Forelimb muscle (tissue), 1 donor: ENCODE measurements at places on chromosomes 6 and 20.

- no peak for DNase-seq
Observed at GRCh38 chr6:92930171-92930570, 489.2 kb downstream of the EPHA7 start.

GRCh38 chr6:127118298-127119101 is at the start of gene RSPO3:
Gene RSPO3 (plus strand): TSS chr6:127118671. CDS start chr6:127119193, 522 bp downstream.
- DNase-seq, result peak; percentile 48

DNA sequence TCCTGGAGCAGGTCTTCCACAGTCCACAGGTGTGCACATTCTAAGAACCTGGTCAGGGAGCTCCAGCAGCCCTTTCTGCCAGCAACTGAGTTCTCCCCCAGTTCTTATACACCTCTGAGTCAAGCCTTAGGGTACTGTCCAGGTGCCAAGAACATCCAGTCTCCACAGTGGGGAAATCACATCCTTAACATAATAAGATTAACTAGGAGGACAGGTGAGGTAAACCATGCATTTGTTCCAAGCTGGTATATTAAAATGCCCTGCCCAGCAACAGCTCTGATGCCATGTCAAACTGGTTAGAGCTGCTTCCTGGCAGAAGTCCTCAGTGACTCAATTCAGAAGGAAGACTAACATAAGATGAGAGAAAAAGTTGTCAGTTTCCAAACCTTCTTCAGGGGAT is 303.9 kb upstream of the SGK1 start:
- DNase-seq, result no peak

GRCh38 chr6:34955442-34955841 is 66.4 kb downstream of the ANKS1A start:
- no peak for DNase-seq

DNA sequence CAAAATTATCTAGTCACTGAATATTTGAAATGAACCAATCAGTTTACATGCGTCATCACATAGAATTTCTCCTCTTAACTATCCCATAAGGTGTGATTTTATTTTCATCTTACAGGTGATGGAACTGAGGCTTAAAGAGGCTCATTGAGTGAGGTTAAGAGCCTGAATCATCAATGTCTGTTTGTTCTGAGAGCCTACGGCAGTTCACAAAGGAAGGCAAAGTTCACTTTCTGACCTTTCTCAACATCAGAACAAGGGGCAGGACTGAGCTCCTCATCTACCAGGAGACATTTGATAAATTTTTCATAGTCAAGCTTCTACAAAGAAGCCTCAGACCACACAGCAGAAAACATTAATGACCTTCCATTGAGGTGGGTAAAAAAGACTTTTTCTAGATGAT is 54.9 kb upstream of the OLIG3 start:
- no peak for DNase-seq

GRCh38 chr6:165506657-165507056 is 156.4 kb downstream of the PDE10A start:
- DNase-seq, result no peak

- no peak for DNase-seq
Observed at GRCh38 chr6:13528232-13528631, 40.8 kb upstream of the GFOD1 start.

- no peak for DNase-seq
Observed at GRCh38 chr6:26053992-26054780, 33.0 kb upstream of the HFE start.

GRCh38 chr20:37721751-37722150 is 27.9 kb downstream of the CTNNBL1 start:
- no peak for DNase-seq

DNA sequence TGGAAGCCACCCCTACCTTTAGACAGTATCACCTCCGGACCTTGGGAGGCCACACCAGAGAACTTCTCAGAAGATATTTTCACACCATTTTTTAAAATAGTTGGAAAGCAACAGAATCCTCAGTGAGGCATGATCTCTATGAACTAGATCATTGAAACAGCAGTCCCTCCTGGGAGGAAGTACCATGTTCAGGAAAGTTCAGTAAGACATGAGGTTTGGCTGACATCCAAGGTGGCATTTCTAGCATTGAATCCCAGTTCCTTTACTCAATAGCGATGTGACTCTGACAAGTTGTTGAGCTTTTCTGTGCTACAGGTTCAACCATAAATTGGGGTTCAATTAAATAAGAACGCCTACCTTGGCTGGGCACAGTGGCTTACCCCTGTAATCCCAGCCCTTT is 169.0 kb downstream of the TBC1D7 start:
- DNase-seq, result no peak

- no peak for DNase-seq
Observed at GRCh38 chr20:63854069-63854765, 7.1 kb upstream of the ABHD16B start.

DNA sequence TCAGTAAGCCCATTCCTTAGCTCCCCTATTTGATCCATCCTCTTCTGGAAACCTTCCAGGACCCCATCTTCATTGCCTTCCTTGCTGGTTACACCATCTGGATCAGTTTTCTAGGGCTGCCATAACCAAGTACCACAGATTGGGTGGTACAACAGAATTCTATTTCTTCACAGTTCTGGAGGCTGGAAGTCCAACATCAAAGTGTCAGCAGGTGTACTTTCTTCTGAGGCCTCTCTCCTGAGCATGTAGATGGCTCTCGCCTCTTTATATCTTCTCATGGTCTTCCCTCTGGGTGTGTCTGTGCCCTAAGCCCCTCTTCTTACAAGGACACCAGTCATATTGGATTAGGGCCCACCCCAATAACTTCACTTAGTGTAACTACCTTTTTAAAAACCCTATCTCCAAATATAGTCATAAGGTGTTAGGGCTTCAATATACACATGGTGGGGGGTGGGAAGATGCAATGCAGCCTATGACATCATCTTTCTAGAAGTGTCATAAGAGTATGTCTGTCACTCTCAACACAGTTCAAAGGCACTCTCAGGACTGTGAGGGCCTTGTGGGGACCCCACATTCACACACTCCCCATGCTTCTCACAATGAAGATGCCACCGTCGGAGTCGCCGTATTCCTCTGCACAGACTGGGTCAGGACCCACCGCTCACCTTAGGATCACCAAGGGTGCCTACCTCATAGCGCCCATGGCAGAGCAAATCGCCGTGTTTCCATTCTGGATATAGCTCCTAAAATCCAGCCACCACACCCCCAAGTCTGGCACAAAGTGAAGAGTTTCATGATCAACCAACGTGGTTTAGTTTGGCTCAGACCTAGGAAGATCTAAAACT is 12.2 kb upstream of the PRND start:
- DNase-seq, result no peak

- no peak for DNase-seq
Observed at GRCh38 chr6:112259337-112259675, 4.9 kb upstream of the LAMA4 start.
